ENCODE measurements at places on chromosomes 11 and 22.

DNA sequence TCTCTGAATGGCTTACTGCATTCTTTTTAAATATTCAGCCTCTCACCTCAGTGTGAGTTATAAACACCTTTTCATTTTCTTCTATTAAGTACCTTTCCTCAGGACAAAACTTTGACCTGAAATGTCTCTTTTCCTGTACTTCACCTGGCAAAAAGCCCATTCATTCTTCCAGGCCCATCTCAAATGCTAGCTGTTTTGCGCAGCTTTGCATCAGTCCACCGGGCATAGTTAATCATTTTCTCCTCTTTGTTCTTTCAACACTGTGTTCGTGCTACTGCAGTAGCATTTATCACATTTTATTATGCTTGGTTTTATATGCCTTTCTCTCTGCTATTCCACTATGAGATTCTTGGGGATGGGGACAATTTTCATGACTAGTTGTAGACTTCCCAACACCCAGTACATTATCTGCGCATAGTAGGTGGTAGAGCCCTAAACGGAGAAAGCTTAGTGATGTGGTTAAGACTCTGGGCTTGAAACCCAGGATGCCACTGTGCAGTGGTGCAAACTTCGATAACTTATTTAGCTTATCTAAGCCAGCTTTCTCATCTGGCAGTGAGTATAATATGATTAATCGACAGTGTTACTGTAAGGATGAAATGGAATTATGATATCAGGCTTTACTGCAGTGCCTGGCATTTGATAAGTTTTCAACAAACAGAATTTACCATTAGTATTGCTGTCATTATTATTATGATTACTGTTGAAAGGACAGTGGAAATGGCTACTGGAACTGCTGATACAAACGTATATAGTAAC, 695.7 kb downstream of the NELL1 start:
- no peak for DNase-seq

GRCh38 chr11:11770296-11770695, 71.5 kb upstream of the USP47 start:
- no peak for DNase-seq

- DNase-seq, result no peak
These were observed 44.8 kb upstream of the IGSF9B start for GRCh38 chr11:134001596-134001995.

DNA sequence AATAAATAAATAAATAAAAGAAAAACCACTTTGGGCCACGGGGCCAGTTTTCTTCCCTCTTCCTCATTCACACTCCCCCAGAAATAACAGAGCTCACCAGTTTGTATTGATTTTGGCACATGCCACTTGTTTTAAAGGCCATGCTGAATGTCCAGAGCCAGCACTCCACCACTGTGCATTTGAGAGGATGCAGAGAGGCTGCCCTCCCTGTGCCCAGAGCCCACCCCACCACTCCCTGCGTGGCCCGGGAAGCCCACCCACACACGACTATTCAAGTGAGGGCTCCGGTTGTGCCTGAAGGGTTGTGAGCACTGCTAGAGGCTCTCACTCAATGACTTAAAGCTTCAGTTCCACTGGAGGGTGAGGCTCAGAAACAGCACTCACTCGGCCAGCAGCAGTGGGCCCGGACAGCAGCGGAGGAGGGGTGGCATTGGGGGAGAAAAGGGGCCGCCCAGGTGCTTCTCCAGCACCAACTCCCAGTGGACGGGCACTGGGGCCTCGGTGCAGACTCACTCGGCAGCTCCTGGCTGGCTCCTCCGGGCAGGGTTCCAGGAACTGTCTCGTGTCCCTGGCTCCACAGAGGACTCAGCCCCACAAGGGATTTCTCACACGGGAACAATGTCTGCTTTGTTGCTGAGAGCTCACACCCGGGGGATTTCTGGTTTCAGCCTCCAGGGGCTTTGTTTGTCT, 112.7 kb downstream of the SHANK2 start:
- DNase-seq, result no peak

GRCh38 chr11:57463671-57464538, 3.6 kb downstream of the RTN4RL2 start:
- no peak for DNase-seq

GRCh38 chr11:57521116-57521515, 5.6 kb upstream of the SLC43A1 start:
- no peak for DNase-seq

- no peak for DNase-seq
These were observed 53.0 kb downstream of the SCUBE1 start for GRCh38 chr22:43289976-43290721.

DNA sequence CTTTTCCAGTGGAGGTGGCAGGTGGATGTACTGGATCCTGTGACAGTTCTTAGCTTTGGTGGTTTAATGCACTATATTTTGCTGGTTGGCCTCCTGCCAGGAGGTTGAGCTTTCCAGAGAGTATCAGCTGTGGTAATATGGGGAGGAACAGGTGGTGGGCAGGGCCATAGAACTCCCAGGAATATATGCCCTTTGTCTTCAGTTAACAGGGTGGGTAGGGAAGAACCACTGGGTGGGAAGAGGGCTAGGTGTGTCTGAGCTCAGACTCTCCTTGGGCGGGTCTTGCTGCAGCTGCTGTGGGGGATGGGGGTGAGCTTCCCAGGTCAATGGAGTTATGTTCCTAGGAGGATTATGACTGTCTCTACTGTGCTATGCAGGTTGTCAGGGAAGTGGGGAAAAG, 203.8 kb downstream of the DLG2 start:
- DNase-seq, result no peak

DNA sequence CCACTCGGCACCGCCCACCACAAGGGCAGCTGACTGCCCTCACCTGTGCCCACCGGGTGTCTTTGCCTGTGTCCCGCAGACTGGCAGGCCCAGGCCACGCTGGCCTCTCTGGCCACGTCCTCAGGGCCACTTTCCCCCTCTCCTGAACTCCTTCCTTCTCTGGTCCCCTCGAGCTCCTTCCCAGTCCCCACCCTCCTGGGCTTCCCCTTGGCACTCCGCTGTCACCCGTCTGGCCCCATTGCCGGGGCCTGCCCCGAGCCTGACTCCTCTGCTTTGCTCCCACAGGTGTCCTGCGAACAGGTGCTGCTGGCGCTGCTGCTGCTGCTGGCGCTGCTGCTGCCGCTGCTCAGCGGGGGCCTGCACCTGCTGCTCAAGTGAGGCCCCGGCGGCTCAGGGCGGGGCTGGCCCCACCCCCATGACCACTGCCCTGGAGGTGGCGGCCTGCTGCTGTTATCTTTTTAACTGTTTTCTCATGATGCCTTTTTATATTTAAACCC, 14.2 kb downstream of the MCAT start:
- DNase-seq, result no peak

DNA sequence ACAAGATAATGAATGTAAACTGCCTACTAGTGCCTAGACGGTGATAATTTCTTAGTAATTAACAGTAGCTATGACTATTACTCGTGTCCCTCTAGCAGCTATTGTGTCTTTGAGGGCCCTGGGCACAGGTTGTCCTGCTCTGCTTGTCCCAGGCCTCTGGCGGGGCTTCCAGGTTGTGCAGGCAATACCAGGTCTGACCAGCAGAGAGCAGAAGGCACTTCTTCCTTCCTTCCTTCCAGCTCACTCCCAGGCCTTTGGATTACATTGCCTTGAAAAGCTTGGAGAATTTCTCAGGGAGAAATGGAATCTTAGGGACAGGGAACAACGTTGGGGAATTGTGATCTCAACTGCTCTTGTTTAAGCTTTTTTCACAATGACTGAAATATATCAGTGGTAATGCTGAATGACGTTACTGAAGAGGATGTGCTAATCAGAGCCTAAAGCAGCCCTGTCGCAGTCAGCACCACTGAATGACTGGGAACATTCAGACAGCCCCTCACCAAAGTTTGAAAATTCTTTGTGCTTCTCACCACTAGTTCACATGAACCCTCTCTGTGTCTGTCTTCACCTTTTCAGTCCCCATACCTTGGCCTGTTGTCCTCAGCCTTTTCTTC, 8.4 kb upstream of the CCKBR start:
- DNase-seq, result no peak

GRCh38 chr11:91805293-91805692, 419.3 kb upstream of the FAT3 start:
- DNase-seq, result no peak

DNA sequence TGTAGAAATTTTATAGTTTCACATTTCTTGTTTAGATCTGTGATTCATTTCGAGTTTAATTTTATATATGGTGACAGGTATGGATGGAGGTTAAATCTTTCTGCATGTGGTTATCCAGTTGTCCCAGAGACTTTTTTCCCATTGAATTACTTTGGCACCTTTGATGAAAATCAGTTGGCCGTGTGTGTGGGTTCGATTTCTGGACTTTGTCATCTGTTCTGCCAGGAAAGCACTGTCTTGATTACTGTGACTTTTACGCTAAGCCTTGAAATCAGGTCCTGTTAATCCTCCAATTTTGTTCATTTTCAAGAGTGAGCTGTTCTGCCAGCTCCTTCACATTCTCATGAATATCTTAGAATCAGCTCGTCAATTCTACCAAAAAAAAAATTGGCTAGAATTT, 107.4 kb downstream of the KCNQ1 start:
- no peak for DNase-seq

DNA sequence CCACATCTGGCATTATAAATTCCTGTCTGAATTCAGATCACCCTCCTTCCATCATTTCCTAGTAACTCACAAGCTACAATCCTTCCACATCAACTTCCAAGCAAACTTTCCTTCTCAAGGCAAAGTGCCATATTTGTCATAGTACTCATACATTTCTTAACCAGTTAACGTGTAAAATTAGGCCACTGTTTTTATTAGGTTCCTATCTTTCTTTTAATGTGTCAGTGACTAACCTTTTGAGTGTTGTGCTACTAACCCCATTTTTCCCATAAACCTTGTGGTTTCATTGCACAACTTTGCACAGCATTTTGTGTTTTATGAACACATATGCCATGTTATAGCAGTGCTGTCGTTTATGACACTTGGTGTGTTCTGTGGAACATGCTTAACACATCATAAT, 90.1 kb downstream of the KIF18A start:
- peak; percentile 63 for DNase-seq

DNA sequence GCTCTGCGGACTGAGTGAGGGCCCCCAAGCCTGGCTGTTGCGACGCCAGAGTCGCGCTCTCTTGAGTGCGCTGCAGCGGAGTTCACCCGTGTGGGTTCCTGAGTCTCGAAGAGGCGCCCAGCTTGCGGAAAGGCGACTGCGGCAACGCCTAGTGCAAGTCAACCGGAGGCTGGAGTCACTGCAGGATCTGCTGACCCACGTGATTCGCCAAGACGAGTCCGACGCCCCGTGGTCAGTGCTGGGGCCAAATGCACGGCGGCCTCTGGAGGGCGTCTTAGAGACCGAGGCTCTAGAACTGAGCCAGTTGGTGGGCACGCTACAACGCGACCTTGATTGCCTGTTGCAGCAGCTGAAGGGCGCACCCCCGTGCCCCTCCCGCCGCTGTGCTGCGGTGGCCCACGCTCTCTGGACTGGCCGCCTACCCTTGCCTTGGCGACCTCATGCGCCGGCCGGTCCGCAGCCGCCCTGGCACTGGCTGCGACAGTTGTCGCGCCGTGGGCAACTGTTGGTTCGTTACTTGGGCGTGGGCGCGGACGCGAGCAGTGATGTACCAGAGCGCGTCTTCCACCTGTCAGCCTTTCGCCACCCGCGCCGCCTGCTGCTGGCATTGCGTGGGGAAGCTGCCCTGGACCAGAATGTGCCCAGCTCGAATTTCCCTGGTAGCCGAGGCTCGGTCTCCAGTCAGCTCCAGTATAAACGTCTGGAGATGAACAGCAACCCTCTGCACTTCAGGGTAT, 32.6 kb downstream of the RRP8 start:
- no peak for DNase-seq

GRCh38 chr22:48424201-48424627, 1403.5 kb downstream of the BRD1 start:
- no peak for DNase-seq

- peak; percentile 34 for DNase-seq
These were observed 538.8 kb upstream of the B3GAT1 start for GRCh38 chr11:134950692-134951304.

DNA sequence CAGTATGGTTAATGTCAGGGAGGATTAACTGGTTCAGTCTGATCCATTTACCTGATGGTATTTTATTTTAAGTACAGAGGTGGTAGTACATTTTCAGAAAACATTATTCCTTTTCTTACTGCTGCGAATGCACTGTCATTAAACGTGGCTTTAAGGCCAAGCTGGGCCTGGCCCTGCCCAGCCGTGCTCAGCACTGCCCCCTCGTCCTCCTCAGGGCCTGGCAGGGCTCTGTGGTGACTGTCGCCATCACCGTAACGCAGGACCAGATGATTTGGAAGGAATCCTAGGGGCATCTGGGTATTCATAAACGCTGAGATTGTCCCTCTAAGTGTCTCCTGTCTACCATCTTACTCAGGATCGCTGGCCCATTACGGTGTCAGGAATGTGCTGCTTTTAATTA, 302.0 kb downstream of the TBC1D22A start:
- DNase-seq, result no peak

GRCh38 chr22:39908136-39908535, 7.3 kb downstream of the GRAP2 start:
- DNase-seq, result no peak

- no peak for DNase-seq
These were observed 443.9 kb downstream of the INSC start for GRCh38 chr11:15558513-15559181.

DNA sequence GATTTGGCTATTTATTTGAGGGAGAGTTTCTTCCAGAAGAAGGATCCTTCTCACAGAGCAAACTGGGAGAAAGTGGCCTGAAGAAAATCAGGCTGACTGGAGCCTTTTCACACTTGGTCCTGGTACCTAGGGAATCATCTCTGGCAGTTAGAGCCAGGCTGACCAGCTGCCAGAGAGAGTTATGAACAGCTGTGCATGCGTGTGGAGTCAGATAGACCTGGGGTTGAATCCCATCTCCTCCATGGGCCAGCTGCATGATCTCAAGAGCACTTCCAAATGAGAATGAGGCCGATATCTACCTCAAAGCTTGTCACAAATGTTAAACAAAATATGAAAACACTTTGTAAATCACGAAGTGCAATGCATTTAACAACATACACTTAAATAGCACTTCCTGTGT, 390.0 kb downstream of the TENM4 start:
- no peak for DNase-seq

- DNase-seq, result no peak
These were observed 5.3 kb upstream of the JAML start for GRCh38 chr11:118230088-118230487.
